ENCODE measurements at places on chromosomes 1 and 21.

DNA sequence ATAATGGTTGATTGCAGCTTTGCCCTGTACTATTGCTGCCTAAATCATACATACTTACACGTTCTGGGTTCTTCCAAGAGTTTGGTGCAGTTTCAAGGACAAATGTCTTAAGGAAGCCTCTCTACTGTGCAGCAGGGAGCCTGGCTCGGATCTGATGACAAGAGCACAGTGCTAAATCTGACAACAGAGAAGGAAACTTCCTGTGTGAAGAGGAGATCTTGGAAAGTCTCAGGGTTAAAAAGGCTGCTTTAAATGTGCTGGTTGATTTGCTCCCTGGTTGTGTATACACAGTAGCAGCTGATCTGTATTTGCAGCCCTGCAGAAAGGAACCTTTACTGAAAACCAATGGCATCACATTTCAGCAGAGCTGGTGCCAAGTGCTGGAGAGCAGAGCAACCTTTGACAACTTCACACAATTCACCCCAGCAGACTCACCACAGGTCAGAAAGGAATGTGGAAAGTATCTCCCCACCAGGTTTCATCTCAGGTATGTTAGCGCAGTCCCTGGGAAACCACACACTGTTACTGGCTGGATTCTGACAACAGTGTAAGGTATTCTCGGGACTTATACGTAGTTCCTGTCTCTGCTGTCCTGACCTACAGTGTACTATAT, 355.0 kb upstream of the ESRRG start:
- DNase-seq: no peak

DNA sequence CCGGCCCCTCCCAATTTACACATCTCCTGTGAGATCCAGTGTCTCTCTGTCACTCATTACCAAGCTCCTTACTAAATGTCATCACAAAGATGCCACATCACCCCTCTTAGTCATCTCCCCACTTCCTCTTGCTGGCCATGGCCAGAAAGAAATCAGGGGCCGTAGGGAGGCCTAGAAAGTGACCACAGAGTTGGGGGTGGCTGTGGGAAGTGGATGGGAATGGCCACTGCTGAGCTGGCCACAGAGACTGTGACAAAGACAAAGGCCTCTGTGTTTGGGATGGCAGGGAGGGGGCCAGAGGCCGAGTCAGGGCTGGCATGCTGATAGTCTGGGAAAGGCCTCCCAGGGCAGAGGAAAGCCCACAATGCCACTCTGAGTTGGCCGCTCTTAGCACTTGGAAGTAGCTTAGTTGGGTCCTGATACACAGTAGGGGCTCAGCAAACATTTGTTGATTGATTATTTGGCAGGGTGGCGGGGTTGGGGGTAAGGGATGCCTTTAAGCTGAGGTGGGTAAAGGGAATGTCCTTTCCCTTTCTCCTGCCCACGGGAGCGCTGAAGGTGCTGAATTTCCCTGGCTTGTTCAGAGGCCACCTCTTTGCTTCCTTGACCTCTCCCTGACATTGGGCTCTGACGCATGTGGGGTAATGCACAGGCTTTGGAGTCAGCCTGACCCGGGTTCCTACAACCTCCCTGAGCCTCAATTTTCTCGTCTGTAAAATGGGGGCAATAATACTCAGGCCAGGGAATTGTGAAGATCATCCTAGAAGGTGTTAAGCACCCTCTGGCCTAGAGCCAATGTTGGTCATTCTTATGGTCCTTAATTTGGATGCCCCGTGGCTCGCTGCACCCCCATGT, 13.2 kb downstream of the NAV1 start:
- DNase-seq: no peak

DNA sequence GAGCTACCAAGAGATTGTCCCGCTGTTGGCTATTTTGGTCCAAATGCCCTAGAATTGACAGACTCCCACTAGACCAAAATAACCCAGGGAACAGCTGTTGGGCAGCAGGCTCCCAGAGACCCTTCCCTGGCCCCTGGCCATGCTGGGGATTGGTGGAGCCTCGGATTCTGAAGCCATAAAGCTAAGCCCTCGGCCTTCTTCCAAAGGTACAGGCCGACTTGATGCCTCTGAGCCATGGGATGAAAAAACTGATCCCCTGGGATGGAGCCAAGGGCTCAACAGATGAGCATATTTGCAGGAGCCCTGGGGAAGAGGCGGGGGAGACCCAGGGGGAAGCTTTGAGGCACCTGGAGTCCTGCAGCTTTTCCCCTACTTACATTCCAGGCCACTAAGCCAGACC, 1.0 kb upstream of the LRRC38 start:
- DNase-seq: no peak

GRCh38 chr1:47241114-47242113, 9.4 kb upstream of the TAL1 start:
- no peak for DNase-seq

Data from CD4-positive, CD25-positive, alpha-beta regulatory T cell (primary cell).